ENCODE measurements at places on chromosomes 13 and 19. TPM values are rescaled to one million over a fixed set of nuclear protein-coding genes. Genes with fewer than 3 reads are reported as not detected.

DNA sequence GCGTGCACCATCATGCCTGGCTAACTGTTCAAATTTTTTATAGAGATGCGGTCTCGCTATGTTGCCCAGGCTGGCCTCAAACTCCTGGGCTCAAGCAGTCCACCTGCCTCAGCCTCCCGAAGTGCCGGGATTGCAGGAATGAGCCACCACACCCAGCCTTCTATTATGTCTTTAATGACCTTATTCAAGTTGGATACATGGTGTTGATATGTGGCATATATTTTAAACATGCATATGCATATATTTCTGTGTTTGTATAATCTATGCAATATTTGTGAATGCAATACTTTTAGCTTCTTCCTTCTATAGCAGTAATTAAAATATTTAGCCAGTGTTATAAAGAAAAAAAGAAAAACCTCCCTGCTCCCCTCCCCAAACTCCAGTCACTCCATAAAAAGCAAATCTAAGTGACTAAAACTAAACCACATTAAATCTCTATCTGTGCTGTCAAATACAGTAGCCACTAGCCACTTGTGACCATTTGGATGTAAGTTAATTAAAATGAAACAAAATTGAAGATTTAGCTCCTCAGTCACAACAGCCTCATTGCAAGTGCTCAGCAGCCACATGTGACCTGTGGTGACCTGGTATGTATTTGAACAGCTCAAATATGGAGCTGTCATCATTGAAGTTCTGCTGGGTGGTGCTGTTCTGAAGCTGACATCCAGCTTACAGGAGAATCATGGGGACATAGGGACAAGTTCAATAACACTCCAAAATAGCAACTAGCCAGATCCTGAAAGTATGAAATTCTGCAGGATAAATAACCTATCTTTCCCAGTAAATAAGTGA is 27.4 kb downstream of the FCGBP start:
- no peak for ATAC-seq

GRCh38 chr19:54266133-54266532 is 9.1 kb upstream of the LILRB5 start:
- ATAC-seq: peak; percentile 49

GRCh38 chr13:112648101-112648500 is 41.7 kb upstream of the ATP11A start:
- no peak for ATAC-seq

DNA sequence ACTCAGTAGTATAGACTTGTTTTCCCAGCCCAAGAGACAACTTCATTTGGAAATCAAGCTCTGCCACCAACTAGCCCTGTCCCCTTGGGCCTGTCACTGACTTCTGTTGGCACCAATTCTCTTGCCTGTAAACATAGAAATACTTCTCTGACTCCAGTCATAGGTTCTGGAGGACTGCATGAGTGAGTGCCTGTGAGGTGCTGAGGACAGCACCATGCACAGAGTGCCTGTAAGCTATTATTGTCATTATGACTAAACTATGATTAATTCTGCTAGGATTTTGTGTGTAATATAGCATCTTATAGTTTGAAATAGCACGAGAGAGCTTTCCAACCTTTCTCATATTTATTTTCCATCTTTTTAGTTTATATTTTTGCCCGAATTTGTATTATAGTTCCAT is 247.9 kb downstream of the MYO16 start:
- no peak for ATAC-seq

DNA sequence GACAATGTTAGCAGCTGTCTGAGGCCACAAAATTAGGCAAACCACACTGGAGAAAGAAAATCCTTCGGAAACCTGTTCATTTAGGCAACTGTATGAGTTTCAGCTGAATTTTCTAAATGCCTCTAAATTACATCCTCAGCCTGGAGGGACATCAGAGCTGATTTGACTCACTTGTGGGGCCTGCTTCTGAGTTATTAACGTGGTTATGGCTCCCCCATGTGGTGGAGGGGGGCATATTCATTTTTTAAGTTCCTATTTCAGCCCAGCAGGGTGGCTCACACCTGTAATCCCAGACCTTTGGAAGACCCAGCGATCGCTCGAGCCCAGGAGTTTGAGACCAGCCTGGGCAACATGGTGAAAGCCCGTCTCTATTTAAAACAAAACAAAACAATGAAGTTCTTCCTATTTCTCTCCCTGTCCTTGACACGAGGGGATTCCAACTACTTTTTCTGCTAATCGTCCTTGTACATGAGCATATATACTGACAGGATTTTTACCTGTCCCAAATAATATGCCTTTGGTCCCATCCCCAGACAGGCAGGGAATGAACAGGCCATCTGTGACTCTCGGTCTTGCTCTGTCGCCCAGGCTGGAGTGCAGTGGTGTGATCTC is 31.5 kb upstream of the HIF3A start:
- ATAC-seq: peak; percentile 81

DNA sequence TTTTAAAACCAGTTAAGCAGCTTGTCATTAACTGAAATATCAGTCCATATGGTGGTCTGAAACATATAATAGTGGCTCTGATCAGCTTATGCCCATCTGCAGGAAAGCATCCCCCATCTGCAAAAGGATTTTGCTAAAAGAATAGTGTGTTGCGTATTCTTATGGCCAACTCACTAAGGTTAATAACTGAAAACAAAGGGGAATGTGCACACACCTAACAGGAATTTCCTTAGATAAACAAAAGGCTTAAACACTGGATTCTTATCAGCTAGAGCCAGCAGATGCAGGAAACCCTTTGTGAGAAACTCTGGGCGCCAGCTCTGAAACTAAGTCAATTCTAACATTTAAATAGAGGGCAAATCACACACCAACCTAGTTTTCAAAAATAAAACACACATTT is 22.1 kb downstream of the VPS36 start:
- peak; percentile 37 for ATAC-seq

The ADGRE3 gene
- 0.12 TPM for total RNA-seq

DNA sequence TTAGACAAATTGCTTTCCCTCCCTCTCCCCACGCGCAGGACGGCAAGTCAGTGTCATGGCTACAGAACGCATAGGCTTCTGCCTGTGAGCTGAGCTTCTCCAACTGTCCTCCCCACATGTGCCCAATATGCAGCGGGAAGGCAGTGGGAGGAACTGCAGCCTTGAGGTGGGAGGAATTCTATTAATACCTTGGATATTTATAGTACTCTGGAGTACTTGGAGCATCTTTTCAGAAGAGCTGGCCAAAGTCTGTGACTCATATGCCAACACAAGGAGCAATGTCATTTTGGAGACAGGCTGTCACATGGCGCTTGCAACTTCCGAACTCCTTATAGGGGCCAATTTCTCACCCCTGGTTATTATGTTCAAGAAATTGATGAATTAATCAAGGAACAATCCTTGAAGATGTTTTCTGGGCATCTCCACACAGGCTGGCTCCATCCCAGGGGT is 245.0 kb upstream of the SERP2 start:
- ATAC-seq: no peak

- no peak for ATAC-seq
These were observed 57.0 kb downstream of the DNM2 start for GRCh38 chr19:10774893-10775292.

The KANK3 gene
- 1.6 TPM for total RNA-seq

DNA sequence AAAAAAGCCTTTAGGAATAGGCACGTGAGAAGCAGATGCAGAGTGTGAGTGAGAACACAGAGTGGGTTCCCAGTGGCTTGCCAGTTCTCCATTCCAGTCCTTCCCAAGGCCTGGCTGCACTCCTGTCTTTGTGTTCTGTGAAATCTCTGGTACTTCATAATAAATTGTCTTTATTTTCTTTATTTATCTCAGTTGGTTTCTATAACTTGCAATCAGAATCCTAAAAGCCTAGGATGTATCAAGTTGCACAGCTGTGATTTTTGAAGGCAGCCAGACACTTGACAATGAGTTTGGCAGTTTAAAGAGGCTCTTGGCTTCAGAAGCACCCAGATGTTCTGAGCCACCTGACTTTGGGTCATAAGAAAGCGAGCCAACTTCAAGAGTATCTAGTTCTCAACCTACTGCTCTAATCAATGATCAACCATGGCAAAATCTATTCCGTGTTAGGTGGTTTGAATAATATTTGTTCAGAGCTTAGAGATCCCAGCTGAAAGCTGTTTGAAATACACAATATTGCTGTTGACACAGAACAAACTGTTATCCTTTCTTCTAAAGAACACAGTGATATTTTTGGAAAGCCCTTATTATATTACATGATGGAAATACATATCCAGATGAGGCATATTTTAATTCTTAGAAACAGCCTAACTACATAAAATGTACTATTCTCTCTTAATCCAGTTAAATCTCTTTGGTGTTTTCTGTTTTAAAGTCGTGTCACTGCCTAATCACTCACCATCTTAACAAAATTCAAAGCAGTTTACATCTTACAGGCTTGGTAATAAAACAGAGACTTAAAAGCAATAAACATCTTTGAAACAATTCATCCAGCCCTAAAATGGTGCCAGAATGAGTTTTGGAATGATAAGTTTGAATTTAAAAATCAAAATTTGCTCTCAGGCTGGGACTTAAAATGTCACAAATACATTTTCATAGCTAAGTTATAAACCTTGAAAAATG is 483.0 kb upstream of the NBEA start:
- ATAC-seq: no peak

- peak; percentile 72 for ATAC-seq
These were observed 169.3 kb downstream of the COL4A1 start for GRCh38 chr13:110137680-110138009.

The ZNF540 gene
- 0.68 TPM for total RNA-seq

GRCh38 chr13:110600261-110600819 is 15.0 kb upstream of the NAXD start:
- no peak for ATAC-seq

DNA sequence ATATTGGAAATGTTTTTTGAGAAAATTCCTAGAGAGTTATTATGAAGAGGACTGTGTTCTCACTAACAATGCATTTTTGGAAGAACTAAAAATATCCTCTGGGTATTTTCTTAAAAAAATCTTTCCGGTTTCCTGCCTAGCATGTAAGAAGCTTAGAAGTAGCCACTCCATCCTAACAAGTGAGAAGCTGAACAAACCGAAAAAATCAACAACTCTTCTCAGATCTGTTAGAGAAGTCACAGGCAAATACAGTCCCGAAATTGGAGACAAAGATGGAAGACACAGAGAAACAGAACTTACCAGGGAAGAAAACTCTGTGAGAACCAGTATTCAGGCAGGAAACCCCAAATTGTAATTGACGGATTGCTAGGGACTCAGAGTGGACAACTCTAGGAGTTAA is 173.0 kb downstream of the KLF12 start:
- ATAC-seq: no peak

The LGI4 gene
- total RNA-seq: 1.4 TPM

GRCh38 chr19:10637894-10638293 is 12.5 kb downstream of the SLC44A2 start:
- ATAC-seq: no peak

- peak; percentile 28 for ATAC-seq
These were observed 81.1 kb downstream of the ZNF429 start for GRCh38 chr19:21586311-21587116.

DNA sequence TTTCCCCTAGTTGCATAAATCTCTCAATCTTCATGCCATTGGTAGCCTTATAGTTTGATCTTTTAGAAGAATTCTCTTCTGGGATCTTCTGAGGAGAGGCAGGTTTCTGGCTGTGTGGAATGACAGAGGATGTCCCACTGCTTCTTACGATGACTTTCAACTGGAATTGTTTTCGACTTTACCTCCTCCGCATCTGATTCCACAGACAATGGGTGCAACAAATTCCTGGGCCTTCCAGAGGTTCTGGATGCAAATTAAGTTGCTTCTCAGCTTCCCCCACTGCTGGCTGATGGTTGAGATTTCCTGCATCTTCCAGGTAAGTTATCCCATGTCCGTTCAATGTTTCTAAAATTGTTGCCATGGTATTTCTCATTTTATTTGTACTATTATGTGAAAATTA is 142.3 kb upstream of the TSC22D1 start:
- ATAC-seq: no peak

- no peak for ATAC-seq
These were observed 60.6 kb upstream of the ZNF724 start for GRCh38 chr19:23310729-23311211.

- no peak for ATAC-seq
These were observed 1.6 kb downstream of the ZNF730 start for GRCh38 chr19:23118400-23118799.

The ATXN8OS gene
- not detected for total RNA-seq

- no peak for ATAC-seq
These were observed 262.1 kb downstream of the ZNF536 start for GRCh38 chr19:30634131-30634830.

The CRLF1 gene
- 7.9 TPM for total RNA-seq

The ZNF548 gene
- 6.9 TPM for total RNA-seq
